NCI-H510A (cell line): ENCODE measurements at places on chromosomes 6 and 20.

DNA sequence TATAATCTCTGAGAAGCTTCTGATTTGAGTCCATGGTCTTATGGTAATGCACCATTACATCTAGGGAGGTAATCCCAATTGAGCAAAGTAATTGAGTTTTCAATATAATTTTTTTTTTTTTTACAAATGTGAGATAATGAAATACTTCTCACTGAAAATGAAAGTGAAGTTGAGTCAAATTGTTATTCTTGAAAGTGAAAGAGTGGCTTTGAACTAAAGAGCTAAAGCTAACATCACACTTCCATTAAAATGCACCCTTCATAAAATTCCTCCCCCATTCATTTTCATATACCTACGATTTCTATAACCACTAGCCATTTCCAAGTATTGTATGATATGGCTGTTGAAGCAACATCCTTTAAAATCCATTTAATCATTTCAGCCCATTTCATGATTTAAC lies 149.1 kb upstream of the IMPG1 start:
- no peak for DNase-seq

DNA sequence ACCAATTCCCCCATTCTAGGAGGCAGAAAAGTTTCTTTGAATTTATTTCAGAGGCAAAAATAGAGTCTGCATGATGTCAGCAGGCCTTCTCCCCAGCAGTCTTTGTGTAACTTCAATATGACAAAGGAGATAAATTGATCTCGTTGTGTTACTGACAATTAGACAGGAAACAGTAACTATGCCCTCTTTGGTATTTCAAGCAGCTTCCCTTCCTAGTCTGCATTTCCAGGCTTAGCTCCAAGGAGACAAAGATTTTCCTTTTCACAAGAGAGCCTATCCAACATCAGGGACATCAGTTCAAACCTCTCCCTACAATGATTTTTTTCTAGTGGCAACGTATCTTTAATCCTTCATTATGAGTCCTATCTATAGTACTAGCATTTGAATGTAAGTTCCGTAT lies 245.9 kb upstream of the HSF2 start:
- no peak for DNase-seq

- no peak for DNase-seq
Measured at GRCh38 chr6:166068768-166069167, 98.9 kb downstream of the TBXT start.

GRCh38 chr6:46899659-46900058 lies 22.1 kb downstream of the ADGRF5 start:
- DNase-seq: no peak

DNA sequence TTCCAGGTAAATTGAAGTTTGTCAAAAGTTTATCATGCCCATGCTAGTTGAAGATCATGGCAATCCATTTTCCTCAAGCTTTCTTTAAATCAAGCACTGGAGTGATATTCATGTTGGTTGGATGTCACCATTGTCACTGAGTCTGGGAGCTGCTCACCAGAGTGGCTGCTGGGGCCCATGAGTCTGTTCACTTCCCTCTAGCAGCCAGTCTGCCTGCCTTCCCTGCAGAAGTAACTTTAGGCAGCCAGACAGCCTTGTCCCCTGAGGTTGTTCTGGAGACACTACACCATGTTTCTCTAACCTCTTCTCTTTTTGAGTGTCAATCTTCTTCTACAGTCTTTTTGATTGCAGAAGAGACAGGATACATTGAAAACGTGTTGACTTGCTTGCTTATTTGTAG lies 5.5 kb downstream of the SIRT5 start:
- no peak for DNase-seq

DNA sequence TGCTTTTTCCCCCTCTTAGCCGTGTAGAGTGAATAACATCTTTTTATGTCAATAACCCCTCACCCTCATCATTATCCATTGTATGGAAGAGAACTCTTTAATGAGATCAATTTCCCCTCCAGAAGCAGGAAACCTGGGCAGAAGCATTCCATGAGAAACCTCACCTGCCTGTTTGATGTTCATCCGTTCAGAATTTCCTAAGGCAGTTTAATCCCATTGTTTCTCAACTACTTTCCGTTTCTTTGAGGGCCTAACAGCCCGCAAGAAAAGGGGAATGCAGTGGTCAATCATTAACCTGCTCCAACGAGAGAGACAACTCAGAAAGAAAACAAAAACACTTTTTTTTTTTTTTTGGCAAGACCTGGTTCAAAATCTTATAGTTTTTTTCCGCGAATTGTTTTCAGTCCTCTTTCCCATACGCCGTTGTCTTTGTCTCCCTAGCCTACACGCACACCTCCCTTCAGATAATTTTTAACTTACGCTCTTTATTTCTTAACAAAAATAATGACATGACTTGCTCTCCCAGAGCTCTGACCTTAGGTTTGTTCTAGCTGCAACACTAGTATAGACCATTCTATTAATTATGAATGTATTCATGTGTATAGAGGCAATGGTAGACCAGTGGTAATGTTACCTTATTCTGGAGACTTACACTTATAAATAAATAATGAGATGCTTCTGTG lies 25.6 kb upstream of the ID4 start:
- DNase-seq: no peak

DNA sequence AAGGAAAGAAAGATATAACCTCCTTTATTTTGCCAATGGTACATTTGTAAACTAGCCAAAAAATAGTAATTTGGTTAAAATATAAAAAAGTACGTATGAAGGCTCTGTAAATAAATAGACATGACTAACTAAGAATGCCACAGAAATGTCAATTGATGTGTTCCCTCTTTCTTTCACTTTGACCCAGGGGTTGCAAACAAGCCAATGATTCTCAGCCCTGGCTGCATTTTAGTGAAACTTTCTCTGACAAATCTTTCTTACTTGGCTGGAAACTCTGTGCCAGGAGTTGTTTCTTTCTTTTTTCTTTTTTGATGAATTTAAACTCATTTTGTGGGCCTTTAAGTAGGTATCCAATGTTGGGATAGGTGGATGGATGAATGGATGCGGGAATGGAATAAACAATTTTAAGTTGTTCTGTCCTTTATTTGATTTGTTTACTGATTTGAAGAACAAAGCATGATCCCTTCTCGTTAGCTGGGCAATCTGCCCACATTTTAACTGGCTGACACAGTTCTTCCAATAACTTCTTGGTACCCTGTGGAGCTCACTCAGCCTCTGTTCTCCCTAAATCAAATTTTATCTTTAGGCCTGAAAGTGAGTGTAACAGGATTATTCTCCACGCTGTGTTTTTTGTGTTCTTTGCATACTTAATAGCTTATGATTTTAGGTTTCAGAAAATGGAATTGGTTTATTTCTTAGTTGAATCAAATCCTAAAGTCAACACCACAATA lies 58.6 kb upstream of the GCLC start:
- DNase-seq: no peak

- no peak for DNase-seq
Measured at GRCh38 chr20:39282619-39283092, 320.5 kb downstream of the DHX35 start.

DNA sequence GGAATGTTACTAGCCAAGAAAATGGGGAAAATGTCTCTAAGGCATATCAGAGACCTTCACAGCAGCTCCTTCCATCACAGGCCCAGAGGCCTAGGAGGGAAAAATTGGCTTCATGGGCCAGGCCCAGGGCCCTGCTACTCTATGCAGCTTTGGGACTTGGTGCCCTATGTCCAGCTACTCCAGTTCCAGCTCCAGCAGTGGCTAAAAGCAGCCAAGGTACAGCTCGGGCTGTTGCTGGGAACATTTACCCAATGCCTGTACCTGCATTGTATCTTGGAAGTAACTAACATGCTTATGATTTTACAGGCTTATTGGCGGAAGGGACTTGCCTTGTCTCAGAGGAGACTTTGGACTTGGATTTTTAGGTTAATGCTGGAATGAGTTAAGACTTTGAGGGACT lies 390.6 kb downstream of the GRIK2 start:
- no peak for DNase-seq

- DNase-seq: no peak
Measured at GRCh38 chr6:35073766-35074471, 67.2 kb downstream of the TCP11 start.

- no peak for DNase-seq
Measured at GRCh38 chr6:358432-358831, 33.1 kb upstream of the IRF4 start.

GRCh38 chr6:89268776-89269175 lies 46.3 kb downstream of the GABRR2 start:
- DNase-seq: no peak

GRCh38 chr6:16850681-16851026 lies 89.4 kb upstream of the ATXN1 start:
- DNase-seq: no peak

DNA sequence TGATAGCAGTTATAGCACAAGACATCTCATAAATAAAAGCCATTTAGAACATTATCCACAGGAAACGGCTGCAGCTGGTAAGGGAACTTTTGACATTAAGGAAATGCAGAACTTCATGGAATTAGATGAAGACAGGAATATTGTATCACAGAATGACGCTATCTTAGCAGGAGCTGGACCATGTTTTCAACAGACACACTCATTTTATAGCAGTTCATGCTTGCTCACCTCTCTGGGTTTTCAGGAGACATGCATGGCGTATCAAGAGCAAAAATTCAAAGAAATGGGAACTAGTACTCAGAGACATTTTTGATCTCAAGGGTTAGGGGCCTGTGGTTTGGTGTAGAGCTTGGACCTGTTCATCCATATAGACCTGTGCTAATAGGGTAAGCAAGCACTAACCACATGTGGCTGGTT lies 125.0 kb downstream of the FYN start:
- DNase-seq: no peak

GRCh38 chr6:53433261-53433950 lies 84.7 kb upstream of the ELOVL5 start:
- no peak for DNase-seq

- DNase-seq: no peak
Measured at GRCh38 chr6:109121411-109121810, 26.1 kb downstream of the CEP57L1 start.

GRCh38 chr20:40359131-40359912 lies 329.7 kb downstream of the MAFB start:
- no peak for DNase-seq

DNA sequence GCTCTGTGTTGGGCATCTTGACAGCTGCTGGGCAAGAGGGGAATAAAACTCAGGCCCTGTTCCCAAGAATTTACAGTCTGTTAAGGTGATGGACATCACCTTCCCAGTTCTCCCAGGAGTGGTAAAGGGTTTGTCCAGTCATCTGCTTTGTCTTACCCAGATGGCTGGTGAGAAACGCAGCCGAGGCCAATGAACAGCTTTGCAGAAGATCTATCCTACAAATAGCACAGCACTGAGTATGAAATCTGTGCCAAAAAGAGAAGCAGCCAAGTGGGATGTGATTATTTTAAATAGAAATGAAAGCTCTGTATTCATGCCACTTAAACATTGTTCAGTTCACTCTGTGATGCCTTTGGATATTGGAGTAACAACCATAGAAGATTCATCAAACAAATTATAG lies 132.7 kb upstream of the SLC22A16 start:
- no peak for DNase-seq

GRCh38 chr6:163750431-163751031 lies 336.0 kb downstream of the QKI start:
- DNase-seq: no peak

DNA sequence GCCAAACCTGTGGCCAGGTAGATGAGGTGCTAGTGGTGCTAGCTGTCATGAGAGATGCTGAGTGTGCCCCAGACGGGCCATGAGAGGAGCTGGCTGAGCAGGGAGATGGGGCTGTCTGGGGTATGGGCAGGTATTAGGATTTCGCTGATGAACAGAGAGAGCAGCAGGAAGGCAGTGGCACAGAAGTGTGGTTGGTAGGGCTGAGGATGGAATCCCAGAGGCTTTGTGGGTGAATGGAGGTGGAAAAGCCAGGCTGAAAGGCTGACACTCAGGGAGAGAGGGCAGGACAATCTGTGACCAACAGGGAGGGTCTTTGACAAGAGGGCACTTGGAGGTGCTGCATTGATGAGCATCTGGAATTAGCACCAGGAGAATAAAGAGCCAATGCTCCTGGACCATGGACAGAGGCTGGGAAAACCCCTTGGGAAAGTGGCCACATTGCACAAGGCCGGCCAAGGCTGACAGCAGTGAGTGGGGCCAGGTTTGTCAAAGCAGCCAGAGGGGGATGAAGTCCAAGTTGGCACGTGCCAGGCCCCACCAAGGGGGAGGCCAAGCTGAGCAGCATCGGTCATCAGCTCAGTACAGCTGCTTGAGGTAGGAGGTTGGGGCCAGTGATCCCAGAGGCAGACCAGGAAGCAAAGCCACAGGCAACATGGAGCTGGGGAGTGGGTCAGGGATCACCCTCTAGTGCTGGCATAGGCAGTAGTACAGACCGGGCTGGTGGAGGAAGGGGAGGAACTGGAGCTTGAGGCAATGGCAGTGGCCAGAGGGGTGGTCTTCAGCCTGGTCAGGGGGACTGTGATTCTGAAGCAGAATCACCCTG lies 19.7 kb upstream of the SGK2 start:
- DNase-seq: no peak

DNA sequence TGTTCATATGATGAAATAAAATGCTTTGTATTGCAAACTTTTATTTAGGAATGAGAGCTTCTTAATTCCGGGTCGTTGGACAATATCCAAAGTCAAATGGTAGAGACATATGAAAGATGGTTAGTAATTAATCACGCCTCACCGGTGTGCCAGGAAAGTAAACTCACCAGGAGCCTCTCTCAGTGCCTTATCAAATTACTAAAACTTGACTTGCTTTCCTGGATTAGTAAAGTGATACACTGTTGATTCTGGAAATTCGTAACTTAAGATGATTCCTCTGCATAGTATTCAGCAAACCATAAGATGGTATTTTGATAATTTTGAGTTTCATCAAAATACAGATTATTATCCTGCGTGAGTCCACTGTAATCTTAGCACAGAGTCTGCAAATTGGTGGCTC lies 115.2 kb downstream of the PAX1 start:
- DNase-seq: no peak

DNA sequence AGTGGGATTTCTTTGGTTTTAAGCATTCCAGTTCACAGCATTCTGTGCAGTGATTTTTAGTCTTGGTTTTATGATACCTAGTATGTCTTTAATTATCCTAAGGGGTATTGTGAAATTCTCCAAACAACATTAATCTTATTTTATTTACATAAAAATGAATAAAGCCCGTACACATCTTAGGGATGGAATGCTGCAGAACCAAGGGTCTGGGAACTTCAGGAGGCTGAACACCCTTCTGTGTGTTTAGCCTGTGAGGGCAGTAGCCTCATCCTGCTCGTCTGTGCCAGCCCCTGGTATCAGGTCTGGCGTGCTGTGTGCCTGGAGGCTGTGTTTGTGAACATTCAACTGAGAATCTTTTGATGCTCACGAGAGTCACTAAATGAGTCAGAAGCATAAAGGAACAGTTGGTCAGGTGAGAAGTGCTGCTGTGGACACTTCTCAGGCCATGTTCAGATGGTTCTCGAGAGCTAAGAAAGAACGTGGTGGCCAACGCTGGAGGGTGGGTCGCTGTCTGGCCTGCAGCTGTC lies 25.2 kb upstream of the C20orf204 start:
- DNase-seq: no peak

DNA sequence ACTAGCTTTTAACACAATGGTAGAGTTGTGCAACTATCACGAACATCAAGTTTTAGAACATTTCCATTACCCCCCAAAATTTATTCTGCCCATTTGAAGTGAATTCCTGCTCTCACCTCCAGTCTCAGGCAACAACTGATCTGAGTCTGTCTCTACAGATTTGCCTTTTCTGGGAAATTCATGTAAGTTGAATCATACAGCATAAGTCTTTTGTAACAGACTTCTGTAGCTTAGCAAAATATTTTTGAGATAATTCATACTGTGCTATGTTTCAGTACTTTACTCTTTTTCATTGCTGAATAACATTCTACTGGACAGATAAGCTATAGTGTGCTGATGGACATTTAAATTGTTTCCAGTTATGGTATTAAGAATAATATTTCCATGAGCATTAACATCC lies 447.3 kb upstream of the GJE1 start:
- no peak for DNase-seq
